ENCODE measurements at places on chromosomes 2 and 18.

DNA sequence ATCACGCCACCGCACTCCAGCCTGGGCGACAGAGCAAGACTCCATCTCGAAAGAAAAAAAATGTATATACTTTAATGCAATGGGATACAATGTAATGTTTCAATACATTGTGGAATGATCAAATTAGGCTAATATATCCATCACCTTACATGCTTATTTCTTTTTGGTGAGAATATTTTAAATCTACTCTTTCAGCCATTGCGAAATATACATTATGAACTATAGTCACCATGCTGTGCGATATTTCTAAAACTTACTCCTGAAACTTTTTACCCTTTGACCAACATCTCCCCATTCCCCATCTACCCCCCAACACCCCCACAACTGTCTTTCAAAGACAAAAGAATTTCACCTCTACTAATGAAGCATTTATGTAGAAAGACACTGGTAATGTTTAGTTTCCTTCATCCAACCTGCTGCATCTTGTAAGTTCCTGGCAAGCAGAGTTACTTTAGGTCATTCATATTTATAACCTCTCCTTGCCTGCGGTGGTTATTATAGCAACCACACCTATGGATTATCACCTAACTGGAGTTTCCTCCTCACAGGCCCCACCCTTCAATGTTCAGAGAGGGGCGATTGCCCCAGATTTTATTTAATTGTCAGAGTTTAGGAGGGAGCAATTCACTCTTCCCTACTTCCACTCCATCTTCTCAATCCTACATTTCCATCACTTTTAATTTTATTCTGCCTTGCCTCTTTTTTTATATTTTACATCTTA is 1.2 kb upstream of the ME2 start:
- no peak for DNase-seq

DNA sequence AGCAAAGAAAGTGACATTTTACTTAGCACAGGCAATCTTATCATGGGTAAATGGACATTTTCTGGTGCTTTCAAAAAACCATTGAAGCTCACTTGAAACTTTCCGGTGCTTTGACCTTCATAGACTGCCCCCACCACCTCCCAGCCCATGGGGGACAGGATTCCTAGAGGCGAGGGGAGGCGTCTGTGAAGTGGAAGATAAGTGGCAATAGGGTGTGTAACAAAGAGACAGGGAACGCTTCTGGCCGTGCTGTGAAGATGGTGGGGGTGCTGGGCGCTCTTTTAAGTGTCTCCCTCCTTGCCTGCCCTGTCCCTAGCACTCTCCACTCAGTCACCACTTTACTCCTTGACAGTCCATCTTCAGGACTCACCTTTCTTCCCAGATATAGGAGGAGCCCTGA is 23.4 kb upstream of the GMPPA start:
- DNase-seq: no peak

DNA sequence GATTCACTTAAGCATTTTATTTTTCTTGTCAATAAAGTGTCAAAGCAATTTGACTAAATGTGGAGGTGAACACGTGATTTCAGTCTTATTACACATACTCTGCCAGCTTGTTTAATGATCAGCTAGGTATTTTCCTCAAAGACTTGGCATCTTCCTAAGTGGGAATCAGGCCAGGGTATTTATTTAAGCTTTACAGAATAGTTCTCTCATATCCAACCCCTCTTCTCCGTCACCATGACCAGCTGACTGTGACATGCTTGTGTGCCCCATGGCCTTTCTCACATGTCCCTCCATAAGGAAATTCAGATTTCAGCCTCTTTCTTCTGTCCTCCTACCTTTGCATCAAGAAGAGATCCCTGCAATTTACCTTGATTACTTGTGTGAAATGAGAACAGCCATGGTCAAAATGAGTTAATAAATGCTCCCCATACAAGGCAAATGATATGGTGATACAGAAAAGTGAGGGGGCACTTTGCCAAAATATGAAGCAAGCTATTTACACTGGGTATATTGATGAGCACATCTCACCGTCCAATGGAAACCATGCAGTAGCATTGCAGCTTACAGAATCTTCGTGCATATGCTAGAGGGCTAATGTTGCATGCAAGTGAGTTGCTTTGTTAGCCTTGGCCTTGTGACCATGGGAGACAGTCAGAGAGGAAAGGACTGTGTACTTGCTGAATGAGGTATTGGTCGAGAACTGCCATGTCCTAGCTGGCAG is 202.2 kb downstream of the RNF152 start:
- no peak for DNase-seq

GRCh38 chr2:73984922-73985307 is 205 bp downstream of the TET3 start:
- peak; percentile 93 for DNase-seq

- DNase-seq: no peak
Measured at GRCh38 chr2:71937396-71937795, 210.3 kb downstream of the CYP26B1 start.
